ENCODE measurements at places on chromosomes 1 and 21. TPM values are rescaled to one million over a fixed set of nuclear protein-coding genes. Genes with fewer than 3 reads are reported as not detected.

SHE gene
- polyA plus RNA-seq = 2.9 TPM

SAMSN1 gene
- polyA plus RNA-seq = 10.5 TPM

DNALI1 gene
- 18.8 TPM for polyA plus RNA-seq

DCDC2B gene
- polyA plus RNA-seq = not detected

KCNQ4 gene
- 2.2 TPM for polyA plus RNA-seq

OVAAL gene
- not detected for polyA plus RNA-seq

DNA sequence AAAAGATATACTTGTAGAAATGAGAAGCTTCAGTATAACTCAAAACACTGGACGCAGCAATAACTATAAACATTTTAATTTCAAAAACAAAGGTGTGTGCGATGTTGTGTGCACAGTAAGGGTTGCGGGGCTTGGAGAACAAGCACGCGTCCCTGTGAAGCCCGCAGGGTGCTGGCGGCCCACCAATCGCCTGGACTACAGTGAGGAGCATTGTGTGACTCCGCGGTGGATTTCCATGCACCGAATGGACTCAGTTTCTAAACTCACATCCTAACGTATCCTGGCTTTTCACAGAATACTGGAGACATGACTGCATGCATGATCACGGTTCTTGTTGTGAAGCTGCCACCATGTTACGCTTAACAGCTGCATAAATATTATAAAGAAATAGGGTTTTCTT lies 33.0 kb downstream of the NTPCR start:
- DNase-seq = no peak

DNA sequence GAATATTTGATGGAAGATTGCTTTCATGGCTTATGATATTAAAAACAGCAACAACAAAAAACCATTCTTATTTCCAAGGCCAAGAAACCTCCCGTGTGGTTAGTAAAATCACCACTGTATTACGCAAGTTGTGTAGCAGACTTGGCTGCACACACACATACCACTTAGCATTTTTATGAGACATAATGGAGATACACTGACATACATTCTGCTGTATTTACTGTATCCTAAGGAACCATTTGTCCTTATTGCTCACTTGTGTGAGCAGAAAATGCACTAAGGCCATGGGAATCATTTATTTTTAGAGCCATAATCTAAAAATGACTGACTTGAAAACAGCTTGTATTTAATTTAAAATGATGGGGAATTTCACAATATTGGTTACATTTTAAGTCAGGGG lies 584 bp upstream of the C1orf141 start:
- no peak for DNase-seq

DNA sequence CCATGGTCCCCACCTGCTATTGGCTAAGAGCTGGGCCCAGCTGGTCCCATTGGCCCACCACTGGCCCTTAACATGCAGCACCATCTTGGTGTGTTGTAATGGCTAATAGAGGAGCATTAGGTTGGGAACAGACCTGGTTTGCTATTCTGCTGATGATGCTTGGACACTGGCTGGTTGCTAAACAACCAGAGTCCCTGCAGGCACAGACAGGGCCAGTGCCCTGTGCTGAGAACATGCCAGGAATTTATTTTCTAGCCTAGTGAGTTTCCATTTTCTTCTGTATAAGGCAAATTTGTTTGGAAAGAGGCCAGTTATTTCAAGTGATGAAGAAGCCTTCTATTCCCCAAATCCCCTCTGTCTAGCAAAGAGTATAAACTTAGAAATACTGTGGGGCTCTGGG lies 42.9 kb upstream of the TDRD10 start:
- DNase-seq = no peak

GRCh38 chr1:166738873-166739272 lies 100.4 kb upstream of the POGK start:
- DNase-seq = no peak

DNA sequence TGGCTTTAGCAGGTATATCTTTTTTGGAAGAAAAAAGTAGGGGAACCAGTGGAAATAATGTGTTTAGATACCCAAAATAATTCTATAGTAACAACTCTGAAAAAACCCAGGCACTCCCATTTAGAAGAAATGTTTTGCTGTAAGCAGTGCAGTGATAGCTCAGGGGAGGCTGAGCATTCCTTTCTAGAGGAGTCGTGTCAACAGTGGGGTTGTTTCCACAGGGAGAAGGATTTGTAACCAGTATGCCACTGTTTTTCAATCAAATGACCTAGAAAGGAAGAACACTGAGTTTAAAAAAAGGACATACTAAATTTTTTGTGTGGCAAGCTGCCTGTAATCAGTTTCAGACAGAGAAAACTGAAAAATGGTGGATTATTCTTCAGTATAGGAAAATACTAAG lies 2.4 kb downstream of the PGD start:
- no peak for DNase-seq

DNA sequence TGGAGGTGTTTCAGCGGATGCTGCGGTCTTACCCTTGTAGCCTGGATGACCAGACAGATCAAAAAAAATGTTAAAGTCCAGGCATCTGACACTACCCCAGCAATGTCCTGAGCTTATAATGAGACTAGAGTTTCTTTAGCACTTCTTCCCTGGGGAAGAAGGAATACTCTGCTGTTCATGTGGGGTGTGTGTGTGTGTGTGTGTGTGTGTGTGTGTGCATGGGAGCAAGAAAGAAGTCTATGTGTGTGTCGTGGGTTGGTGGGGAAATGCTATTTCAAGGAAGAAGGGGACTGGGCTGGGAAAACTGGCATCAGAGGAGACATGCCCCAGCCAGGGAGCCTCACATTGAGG lies 3.0 kb upstream of the RASSF5 start:
- no peak for DNase-seq

DNA sequence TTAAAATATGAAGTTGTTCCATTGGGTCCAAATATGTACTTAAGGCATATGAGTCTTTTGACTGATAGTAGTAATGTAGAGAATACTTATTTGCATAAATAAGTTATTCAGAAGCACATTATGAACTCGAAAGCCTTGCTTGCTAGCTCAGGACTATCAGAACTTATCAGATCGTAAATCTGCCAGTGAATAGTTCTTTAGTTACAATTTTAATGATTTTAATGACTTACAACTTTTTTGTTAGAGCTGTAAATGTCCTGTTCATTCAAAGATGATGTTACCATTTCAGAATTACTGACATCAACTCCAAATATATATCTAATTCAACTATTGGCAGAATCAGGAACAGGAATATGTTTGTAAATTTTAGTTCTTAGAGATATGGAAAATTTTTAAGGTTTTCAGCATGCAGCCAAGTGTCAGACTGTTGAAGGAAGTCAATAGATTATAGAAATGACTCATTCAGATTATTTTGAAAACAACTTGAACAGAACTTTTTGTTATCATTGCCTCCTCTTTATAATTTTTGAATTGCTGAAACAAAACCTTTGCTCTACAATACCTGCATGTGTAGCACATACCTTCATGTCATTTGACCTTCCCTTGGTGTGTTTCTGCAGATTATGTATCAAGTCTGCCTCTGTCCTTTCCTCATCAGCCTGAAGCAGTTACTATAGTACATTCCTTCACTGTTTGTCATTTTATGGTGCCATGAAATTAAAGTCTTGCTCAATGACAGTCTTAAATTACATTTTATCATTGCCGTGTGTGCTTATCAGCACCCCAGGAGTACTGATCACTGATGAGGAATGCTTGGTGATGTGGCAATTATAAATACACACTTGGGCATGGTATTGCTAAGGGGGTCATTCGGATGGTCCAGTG lies 44.9 kb downstream of the LRRC8D start:
- DNase-seq = no peak

- peak; percentile 2 for DNase-seq
Measured at GRCh38 chr1:49358036-49358435, 581.3 kb upstream of the BEND5 start.

GRCh38 chr1:206856674-206857464 lies 8.6 kb upstream of the IL20 start:
- DNase-seq = no peak

- DNase-seq = peak; percentile 56
Measured at GRCh38 chr1:214379236-214379970, 98.4 kb downstream of the SMYD2 start.

GRCh38 chr1:78840453-78841271 lies 165.9 kb downstream of the ADGRL4 start:
- no peak for DNase-seq

- DNase-seq = no peak
Measured at GRCh38 chr1:234730770-234731568, 121.0 kb upstream of the IRF2BP2 start.

DNA sequence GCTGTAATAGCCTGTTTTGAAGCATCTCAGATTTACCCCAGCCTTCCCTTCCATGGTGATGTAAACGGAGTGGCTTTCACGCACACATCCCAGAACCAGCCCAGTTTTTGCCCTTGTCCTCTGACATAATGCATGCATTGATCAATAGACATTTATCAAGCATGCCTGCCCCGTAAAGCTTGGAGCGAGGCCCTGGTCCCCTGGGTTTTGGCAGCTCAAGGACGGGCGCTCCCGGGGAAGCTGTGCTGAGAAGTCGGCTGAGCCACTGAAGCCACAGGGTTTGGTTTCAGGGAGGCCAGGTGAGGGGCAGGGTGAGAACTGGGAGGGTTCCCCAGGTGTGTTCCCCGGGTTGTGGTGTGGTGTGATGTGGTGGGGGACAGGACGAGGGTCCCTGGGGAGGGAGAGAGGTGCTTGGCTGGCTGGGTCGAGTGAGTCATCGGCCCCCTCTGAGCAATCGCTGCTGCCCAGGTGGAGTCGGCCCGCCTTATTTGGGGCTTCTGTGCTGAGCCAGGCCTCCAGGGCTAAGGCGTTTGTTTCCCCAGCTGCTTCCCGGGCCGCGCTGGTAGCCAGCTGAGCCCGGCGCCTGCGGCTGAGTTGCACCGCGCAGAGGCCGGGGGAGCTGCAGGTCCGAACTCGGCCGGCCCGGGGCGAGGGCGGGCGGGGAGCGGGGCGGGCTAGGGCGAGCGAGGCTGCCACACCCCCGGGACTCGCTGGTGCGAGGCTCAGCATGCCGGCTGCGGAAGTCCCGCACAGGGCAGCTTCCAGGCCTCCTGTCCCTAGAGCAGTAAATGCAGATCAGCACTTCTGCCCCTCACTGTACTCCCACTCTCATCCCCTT lies 23.6 kb downstream of the ATP2B4 start:
- DNase-seq = peak; percentile 91

DNA sequence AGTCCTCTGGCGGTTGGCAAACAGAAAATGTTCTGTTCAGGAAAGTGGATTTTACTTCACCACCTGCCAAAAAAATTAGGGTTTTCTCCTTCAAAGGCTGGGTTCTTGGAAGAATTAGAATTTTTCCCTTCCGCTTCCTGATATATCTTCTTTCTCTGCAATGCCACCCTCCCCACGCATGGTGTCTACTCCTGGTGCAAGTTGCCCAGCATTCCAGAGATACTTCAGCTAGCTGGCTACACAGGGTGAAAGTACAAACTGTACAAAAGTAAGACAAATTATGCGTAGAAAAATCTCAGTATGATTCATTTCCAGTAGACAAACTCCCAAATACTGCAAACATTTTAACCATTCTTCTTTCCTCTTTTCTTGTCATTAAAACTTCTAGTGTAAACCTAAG lies 430.1 kb upstream of the ESRRG start:
- DNase-seq = no peak

DNA sequence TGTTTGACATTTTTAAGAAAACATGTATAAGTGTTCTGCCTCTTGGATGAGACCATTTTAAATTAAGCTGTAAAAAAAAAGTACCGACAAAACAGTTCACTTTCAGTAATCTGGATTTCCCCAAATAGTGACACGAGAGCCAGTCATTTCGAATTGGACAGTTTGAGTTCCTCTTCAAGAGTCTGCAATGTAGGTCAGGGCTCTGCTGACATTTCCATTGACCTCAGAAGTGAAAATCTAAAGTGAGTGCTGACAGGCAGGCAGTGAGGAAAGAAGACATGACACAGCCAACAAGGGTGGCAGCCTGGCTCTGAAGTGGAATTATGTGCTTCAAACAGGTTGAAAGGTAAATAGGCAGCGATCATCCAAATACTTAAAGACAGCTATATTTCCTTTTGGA lies at the start of gene IL23R:
IL23R (plus strand) TSS at position 259 of the 400 bp plus-strand sequence. CDS start 1,667 bp downstream, outside the sequence.
- no peak for DNase-seq

GRCh38 chr1:19166066-19166465 lies 44.0 kb downstream of the UBR4 start:
- DNase-seq = no peak

- DNase-seq = no peak
Measured at GRCh38 chr1:39214998-39215873, 10.7 kb downstream of the MACF1 start.

DNA sequence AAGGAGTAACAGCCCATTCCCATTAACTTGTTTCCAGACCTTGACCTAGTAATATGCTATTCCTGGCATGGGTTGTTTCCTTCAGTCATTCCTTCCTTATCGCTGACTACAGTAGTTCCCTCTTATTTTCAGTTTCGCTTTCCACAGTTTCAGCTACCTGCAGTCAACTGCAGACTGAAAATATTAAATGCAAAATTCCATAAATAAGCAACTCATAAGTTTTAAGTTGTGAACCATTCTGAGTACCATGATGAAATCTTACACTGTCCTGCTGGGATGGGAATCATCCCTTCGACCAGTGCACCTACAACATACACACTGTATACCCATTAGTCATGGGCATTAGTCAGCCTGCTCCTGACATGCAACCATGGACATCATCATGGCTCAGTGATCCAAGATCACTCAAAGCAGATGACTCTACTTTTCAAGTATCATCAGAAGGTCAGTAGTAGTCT lies 66.7 kb downstream of the CCDC30 start:
- DNase-seq = no peak

DNA sequence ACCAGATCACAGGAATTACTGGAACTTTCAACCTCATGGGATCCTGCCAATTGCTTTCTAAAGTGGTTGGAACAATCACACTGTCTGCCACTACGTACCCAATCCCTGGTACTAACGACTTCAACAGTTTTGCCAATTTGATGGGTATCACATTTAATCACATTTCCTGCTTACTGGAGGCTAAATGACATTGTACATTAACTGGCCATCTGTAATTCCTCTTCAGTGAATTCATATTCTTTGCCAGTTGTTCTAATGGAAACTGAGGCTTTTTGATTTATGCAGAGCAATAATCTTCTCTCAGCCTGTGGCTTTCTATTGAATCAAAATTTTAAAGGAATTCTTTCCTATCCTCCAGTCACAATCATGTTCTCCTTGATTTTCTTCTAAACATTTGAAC lies 38.2 kb downstream of the LGALS8 start:
- DNase-seq = no peak

- DNase-seq = no peak
Measured at GRCh38 chr1:67171978-67172377, 5.7 kb downstream of the IL23R start.

- DNase-seq = peak; percentile 34
Measured at GRCh38 chr1:16631248-16632043, 18.1 kb upstream of the NBPF1 start.
